ENCODE measurements at places on chromosomes 16 and 17.

DNA sequence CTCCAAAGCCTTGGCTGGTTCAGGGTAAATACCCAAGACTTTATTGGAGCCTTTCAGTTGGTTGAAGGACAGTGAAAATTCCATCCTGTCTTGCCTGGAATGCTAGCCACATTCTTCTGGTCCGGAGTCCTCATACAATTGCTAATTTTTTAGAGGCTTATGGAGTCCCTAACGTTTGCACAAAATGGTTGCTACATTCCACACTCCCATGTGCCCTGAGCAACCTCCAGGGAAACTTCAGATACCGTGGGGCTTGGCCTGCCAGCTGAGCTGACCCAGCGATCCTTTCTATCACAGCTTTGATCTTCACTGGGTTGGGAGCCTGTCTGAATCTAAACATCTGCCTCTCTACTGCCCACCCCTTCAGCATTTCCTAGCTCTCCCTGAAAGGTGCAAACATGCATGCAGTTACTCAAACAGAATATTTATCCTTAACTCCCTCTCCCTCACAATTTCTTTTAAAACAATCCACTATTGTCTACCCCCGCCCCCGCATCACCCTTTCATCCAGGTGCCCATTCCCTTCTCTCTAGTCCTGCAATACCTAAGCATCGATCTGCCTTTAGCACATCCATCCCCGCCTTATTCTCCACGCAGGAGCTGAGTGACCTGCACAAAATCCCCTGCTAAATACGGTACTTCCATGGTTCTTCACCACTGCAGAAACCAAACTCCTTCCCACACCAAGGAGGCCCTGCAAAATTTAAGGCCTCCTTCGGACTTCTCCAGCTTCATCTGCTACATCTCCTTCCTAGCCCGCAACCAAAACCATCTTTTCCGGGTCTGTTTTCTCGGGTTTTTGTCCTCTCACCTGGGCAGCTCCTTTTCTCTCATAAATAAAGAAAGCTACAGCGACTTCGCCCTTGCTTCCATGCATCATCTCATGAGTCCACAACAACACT, 810 bp upstream of the GAN start:
- no peaks in the 10 kb centered on the region for H3K27me3 ChIP-seq
- no peak for DNase-seq
- peak overlapping the region; percentile 86 for H3K4me3 ChIP-seq
- peaks cover 14% of the 10 kb centered on the region for H3K4me1 ChIP-seq
- H3K27ac ChIP-seq, result peak overlapping the region; percentile 86

DNA sequence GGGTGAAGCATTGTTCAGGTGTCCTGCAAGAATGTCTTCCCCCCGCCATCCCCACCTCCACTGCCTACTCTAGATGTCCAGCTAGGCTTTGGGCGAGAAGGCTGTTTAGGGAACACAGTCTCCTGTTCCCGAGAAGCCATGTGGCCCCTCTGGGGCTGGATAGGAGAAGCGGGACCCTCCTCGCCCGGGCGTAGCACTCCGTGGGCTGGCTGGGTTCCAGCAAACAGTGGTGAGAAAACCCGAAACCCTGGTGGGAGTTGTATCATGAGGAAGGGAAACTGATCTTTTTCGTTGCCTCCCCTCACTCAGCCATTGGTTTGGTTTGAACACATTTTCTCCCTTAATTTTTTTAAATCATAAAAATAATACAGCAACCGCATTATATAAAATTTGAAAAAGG, 56.6 kb downstream of the IRF8 start:
- no peaks in the 10 kb centered on the region for H3K36me3 ChIP-seq
- H3K27ac ChIP-seq, result no peak overlapping the region
- no peak overlapping the region for H3K4me3 ChIP-seq
- no peaks in the 10 kb centered on the region for H3K27me3 ChIP-seq

- no peak overlapping the region for H3K27ac ChIP-seq
- no peaks in the 10 kb centered on the region for H3K4me1 ChIP-seq
- H3K36me3 ChIP-seq, result no peaks in the 10 kb centered on the region
Observed at GRCh38 chr16:67260426-67261063, 11.8 kb downstream of the SLC9A5 start.

DNA sequence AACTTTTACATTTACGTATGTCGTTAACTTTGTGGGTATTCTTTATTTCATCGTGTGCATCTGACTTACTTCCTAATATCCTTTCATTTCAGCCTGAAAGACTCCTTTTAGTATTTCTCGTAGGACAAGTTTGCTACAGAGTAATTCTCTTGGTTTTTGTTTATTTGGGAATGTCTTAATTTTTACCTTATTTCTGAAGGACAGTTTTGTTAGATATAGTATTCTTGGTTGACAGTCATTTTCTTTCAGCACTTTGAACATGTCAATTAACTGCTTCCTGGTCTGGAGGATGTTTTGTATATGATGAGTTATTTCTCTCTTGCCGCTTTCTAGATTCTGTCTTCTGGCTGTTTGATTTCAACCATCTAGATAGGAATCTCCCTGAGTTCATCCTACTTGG, 109.2 kb upstream of the NACA2 start:
- H3K27ac ChIP-seq, result no peak overlapping the region
- DNase-seq, result no peak

DNA sequence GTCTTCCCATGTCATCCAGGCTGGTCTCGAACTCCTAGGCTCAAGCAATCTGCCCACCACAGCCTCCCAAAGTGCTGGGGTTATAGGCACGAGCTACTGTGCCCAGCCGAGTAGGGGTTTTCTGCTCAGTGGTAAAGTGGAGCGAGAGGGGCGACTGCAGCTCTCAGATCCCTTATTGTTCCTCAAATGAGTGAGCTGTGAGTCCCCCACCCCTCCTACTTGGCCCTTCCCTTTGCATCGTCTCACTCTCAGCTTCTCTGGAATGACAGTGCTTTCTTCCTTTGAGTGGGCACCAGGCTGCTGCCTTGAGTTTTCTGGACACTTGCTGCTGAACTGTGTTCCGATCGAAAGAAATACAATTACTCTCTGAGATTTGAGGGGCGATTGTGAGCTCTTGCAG, 63.5 kb downstream of the MSI2 start:
- no peaks in the 10 kb centered on the region for H3K36me3 ChIP-seq
- no peak overlapping the region for H3K27ac ChIP-seq
- no peaks in the 10 kb centered on the region for H3K27me3 ChIP-seq
- no peak for DNase-seq

Measured in body of pancreas (tissue), 4 donors.